ENCODE measurements at places on chromosomes 11 and 22. TPM values are rescaled to one million over a fixed set of nuclear protein-coding genes. Genes with fewer than 3 reads are reported as not detected.

Gene CADM1
- 0.24 TPM for total RNA-seq

Gene OLFML1
- not detected for total RNA-seq

Gene MMP3
- not detected for total RNA-seq

Gene OPCML
- total RNA-seq, result not detected

GRCh38 chr22:24685531-24686190, 82.7 kb downstream of the GGT1 start:
- DNase-seq, result no peak

Gene METTL15
- 18.0 TPM for total RNA-seq

- no peak for DNase-seq
Observed at GRCh38 chr11:36009473-36009872, 65.6 kb downstream of the LDLRAD3 start.

Gene OR9G4
- total RNA-seq, result not detected

Gene MRPL49
- total RNA-seq, result 51.6 TPM
